ENCODE measurements at places on chromosomes 11 and 22.

DNA sequence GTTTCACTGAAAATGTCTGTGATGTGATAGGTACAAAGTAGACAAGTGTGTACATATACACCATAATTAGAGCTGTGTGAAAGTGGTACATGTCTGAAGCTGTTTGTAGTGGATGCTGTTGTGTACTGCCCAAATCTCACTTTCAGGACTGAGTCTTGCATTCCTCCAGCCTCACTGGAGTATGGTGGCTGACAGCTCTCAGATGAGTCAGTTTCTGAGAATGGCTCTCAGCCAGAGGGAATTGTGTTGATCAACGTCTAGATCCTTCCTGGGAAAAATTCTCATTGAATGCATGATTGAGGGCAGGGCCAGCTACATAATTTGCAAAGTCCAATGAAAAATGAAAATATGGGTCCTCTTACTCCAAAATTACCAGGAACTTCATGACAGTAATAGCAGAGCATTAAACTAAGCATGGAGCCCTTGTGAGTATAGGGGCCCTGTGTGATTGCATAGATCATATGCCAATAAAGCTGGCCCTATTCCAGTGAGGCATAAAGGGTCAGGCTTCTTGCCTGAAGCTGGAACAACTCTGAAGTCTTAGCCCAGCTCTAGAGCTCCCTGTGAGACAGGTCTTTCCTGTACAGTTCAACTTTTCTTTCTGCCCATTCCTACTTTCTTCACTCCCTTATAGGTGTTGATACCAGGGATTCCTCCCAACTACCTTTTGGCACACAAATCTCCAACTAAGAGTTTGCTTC lies 10.8 kb upstream of the CYP2R1 start:
- no peak for DNase-seq

DNA sequence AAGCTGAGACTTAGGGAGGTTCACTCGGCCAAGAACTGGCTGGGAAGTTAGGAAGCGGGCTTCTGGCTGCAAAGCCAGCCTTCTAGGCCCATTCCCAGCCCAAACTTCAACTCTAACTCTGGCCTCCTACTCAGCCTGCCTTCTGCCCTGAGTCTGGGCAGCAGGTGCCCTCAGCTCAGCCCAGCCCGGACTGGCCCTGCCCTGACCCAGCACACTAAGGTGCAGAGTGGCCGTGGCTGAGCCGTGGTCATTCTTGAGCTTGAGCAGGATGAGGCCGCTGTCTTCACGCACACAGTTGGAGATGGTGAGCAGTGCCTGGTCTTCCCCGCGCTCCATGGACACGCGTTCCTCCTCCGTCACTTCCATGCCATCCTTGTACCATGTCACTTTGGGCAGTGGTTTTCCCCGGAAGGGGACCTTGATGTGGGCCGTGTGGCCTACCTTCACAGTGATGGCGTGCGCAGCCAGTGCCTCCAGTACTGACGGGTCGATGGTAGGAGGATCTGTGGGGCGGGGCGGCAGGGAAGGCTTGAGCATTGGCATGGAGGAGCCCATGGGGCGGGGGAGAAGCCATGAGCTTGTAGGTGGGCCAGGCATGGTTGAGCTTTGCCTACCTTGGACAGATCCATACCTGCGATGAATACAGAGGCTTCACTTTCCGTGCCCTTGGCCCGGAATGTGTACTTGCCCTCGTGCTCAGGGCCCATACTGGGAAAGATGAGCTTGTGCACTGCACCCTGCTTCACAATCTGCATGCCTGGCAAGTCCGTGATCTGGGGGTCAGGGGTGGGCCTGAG lies 12.1 kb downstream of the IGSF22 start:
- no peak for DNase-seq

DNA sequence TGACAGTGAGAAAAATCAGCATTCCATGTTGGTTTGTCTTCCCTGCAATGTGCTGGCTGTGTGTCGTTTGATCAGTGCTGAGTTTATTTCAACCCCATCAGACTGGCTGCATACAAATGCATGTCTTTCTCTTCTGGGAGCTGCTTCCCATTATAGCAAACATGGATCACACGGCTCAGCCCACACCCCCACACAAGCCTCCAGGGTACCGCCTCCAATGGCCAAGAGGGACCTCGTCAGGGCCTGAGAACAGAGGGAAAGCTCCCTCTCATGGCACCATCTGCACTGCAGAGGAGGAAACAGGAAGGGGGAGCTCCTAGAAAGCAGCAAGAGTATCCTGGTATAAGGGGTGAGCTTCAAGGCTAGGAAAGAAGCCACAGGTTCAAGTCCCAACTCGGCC lies 214.2 kb downstream of the LARGE1 start:
- DNase-seq: no peak

- DNase-seq: no peak
Observed at GRCh38 chr22:25696763-25697162, 45.2 kb upstream of the MYO18B start.

DNA sequence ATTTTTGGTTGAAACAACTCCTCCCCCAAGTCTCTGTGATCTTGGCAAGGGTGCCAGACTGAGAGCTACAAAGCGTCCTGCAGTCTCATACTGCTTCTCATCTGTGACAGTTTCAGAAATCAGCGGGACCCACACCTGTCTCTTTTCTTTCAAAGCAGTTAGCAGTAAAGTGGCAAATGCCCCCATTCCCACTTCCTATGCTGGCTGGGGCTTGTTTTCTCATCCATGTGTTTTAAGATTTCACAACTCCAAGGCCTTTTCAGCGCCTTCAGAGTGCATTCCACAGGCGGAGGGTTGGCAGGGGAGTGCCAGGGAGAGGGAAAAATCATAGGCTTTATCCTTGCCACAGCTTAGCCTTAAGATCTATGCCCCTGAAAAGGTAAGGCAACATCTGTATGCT lies 493.5 kb downstream of the OPCML start:
- DNase-seq: no peak

DNA sequence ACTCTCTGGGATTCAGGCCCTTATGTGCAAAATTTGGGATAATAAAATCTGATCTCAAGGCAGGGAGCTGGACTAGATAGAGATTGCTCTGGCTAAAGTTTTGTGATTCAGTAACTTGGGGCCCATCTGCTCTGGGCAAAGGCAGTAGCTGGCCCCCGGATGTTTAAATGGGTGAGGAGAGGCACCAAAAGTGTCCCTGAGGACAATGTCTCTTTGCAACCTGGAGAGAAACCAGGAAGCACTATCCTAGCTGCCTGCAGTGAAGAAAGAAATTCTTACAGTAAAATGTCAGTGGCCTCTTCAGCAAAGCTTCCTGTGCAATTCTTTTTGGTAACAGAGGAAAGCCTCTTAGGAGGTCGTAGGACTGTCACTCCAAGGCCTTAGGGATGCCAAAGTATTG lies 54.6 kb upstream of the BARX2 start:
- no peak for DNase-seq

GRCh38 chr11:78465169-78465942 lies 47.7 kb upstream of the GAB2 start:
- no peak for DNase-seq

DNA sequence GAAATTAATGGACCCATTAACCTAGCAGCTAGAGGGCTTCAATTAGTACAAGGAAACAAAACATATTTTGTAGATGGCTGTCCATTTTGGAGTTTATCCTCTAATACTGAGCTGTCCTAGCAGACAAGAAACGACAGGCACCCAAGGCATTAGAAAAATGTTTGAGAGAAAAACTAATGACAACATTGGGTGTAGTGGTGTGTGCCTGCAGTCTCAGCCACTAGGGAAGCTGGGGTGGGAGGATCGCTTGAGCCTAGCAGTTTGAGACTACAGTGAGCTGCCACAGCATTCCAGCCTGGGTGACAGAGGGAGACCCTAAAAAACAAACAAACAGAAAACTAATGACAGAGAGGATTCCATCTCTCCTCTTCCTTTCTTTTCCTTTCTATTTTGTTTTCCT lies 1.5 kb downstream of the A4GALT start:
- DNase-seq: no peak

GRCh38 chr11:62400281-62400680 lies 18.6 kb upstream of the SCGB1A1 start:
- DNase-seq: no peak

- no peak for DNase-seq
Observed at GRCh38 chr11:69537126-69537525, 55.7 kb downstream of the LINC01488 start.

- no peak for DNase-seq
Observed at GRCh38 chr11:102006835-102007566, 40.2 kb upstream of the CFAP300 start.

DNA sequence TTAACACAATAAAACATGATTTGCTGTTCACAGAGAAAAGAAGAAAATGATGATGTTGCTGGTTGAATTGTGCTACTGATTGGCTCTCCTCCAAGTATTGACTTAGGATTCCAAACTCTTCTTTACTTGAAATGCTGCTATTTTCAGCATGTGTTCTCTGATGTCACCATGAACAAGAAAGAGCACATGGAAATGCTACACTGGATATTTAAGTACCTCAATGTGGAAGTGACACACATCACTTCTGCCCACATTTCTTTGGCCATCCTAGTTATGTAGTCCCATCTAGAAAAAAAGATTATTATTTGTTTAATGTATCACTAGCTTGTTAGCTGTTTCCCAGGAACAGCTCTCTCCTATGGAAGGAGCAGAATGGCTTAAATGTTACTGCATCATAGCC lies 27.2 kb downstream of the OR52B2 start:
- DNase-seq: no peak

DNA sequence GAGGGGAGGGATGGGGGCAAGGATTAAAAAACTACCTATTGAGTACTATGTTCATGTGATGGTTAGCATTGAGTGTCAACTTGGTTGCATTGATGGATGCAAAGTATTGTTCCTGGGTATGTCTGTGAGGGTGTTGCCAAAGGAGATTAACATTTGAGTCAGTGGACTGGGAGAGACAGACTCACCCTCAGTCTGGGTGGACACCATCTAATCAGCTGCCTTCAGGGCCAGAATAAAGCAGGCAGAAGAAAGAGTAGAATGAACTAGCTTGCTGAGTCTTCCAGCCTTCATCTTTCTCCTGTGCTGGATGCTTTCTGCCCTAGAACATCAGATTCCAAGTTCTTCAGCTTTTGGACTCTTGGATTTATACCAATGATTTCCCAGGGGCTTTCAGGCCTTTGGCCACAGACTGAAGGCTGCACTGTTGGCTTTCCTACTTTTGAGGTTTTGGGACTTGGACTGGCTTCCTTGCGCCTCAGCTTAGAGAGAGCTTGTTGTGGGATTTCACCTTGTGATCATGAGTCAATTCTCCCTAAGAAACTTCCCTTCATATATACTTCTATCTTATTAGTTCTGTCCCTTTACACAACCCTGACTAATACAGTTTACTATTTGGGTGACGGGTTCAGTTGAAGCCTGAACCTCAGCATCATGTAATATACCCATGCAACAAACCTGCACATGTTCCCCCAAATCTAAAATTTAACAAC lies 70.2 kb downstream of the MTNR1B start:
- DNase-seq: no peak

DNA sequence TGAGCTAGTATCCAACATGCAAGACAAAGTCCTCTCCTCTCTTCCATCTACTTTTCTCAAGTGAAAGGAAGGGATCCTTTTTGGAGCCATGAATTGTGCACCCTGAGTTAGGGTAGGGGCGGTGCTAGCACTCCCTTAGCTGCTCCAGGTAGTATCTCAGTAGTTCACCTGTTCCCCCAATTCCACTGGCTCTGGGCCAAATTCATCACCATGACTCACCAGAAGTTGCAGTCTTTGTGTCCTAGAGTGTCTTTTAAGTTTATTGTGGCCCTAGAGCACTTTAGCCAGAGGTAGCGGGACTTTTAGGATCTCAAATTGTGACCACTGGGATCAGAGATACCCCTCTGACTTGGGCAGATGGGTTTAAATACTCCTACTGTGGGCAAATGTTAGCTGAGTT lies 398.6 kb upstream of the ANO5 start:
- no peak for DNase-seq

DNA sequence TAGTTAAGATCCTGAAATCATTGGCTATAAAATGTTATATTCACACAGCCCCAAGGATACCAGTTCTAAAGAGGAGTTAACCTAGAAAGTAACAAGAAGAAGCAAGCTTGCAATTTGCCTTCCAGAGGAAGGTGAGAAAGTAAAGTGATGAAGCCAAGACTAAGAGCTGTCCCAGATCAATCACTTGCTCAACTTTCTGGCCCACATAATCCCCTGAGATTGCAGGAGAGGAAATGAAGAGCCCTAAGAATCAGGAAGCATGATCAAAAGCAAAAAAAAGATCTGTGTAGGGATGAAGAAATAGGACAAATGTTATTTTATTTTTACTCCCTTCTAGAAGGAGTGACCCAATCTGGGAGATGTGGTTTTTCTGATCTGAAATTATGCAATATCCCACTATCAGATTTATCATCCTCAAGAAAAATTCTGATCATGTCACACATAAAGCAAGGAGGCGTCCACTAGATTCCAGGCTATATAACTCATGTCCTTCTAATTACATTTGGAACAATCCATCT lies 180.3 kb upstream of the GUCY1A2 start:
- DNase-seq: no peak

DNA sequence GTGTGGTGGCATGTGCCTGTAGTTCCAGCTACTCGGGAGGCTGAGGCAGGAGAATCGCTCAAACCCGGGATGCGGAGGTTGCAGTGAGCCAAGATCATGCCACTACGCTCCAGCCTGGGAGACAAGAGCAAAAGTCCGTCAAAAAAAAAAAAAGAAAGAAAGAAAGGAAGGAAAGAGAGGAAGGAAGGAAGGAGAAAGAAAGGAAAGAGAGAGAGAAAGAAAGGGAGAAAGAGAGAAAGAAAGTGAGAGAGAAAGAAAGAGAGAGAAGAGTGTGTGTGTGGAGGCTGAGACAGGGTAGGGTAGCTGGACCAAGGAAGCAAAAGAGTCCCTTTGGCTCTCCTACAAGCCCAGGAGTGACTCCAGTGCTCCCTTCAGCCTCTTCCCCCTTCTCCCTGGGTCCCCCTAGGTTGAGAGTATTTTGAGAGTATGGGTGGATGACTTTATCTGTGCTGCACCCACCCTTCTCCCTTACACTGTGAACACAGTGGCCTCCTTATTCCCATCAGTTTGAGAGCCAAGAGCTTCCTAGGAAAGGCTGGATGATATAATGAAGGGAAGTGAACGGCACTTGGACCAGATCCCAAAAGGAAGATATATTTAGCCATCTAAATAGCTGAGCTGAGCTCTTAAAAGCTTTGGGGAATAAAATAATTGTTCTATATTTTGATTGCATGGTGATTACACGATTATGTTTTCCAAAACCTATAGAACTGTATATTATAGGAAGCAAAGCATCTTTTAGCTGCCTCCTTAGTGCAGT lies 9.5 kb upstream of the DENND5A start:
- DNase-seq: no peak

DNA sequence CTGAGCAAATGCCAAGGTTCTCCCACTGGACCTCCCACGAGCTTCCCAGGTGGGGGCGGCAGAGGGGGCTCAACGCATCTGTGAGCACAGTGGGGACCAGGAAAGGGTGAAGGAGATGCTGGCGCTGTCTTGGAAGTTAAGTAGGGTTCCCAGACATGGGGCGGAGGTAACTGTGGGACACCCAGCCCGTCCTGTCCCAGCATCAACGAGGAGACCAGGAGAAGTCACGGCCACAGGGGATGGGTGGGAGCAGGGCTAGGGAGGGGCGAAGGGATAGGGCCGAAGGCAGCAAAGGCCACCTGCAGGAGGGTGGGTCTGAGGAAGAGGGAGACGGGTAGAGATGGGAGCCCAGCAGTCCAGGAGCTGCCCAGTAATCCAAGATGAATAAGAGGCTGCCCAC lies 70.4 kb downstream of the PHF21B start:
- DNase-seq: no peak

Data from NCI-H2081 treated with DMSO at 0.1 percent for 48 hours (cell line).